ENCODE measurements at places on chromosomes 2 and 18. TPM values are rescaled to one million over a fixed set of nuclear protein-coding genes. Genes with fewer than 3 reads are reported as not detected.

Gene LONRF2
- total RNA-seq = 0.32 TPM

Gene CFAP65
- not detected for total RNA-seq

Gene UNC80
- not detected for total RNA-seq

Gene CXCR4
- 0.30 TPM for total RNA-seq
